ENCODE measurements at places on chromosomes 5 and 9. TPM values are rescaled to one million over a fixed set of nuclear protein-coding genes. Genes with fewer than 3 reads are reported as not detected.

DNA sequence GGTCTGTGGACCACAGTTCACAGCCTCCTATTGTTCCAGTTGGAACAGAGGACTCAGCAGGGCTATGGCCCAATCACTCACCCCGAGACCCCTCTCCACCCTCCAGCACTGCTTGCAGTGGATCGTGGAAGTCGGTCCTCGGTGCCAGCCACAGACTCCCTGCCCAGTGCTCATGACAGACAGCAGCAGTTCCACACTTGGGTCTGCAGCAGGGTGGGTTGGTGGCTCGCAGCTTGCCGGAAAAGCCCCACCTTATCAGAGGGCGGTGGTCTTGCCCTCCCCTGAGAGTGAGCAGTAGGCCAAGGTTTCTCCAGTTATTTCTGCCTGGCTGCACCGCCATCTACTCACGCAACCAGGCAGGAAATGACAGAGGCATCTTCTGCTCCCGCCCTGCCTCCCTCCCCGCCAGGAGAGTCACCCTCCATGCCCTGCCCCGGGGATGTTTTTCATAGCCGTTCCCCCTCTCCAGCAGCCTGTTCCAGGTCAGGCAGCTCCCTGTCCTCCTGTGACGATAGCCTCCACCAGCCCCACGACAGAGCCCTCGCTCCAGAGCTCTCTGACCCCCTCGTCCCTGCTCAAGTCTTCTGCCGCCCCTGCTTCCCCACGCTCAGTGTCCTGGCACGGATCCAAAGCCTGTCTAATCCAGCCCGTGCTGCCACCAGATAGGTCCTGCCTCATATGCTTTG, 34.5 kb downstream of the UNC5A start:
- no peak overlapping the region for H3K27ac ChIP-seq
- H3K4me1 ChIP-seq: no peaks in the 10 kb centered on the region
- no peak overlapping the region for H3K4me3 ChIP-seq
- H3K27me3 ChIP-seq: peaks cover 35% of the 10 kb centered on the region
- no peaks in the 10 kb centered on the region for H3K36me3 ChIP-seq
- no peak for DNase-seq

Gene CCL28
- 5.2 TPM for polyA plus RNA-seq

DNA sequence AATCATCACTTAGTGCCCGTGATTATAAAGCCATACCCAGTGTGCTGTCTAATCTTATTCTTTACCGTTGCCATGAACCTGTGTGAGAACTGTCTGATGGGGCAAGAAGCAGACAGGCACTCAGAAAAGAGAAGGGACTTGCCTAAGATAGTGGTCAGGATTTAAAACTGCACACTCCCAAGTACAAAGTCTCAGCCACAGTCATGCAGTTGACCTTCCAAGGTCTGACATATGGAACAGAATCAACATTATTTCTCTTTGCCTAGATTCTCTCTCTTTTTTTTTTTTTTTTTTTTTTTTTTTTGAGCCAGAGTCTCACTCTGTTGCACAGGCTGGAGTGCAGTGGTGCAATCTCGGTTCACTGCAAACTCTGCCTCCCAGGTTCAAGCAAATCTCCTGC, 1.9 kb upstream of the PPP2CA start:
- H3K36me3 ChIP-seq: no peaks in the 10 kb centered on the region
- H3K27ac ChIP-seq: peak overlapping the region; percentile 99
- H3K4me3 ChIP-seq: no peak overlapping the region
- peaks cover 13% of the 10 kb centered on the region for H3K4me1 ChIP-seq
- peak; percentile 77 for DNase-seq

DNA sequence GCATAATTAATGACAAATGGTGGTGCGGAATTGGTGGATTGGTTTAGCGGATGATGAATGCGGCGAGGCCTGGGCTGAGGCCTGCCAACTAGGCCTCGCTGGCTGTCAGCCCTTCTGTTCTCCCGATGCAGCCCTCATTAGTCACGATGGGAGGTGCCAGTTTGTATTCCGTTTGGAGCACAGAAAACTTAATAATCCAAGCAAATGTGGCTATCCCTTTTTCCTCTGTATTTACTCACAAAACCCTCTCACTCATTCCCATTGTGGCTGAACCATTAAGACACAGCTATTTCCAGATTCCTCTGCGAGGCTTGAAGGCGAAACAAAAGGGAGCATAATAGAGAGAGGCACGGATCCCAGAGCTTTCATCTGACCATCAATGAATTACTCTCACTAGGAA, 114.3 kb downstream of the MVB12B start:
- no peak overlapping the region for H3K4me3 ChIP-seq
- H3K4me1 ChIP-seq: no peaks in the 10 kb centered on the region
- H3K36me3 ChIP-seq: peaks cover 4% of the 10 kb centered on the region
- no peak overlapping the region for H3K27ac ChIP-seq

Gene LRRC19
- 83.7 TPM for polyA plus RNA-seq

Gene TEX48
- not detected for polyA plus RNA-seq

GRCh38 chr9:94289691-94290090, 30.6 kb downstream of the ZNF169 start:
- H3K4me1 ChIP-seq: no peaks in the 10 kb centered on the region
- H3K27me3 ChIP-seq: no peaks in the 10 kb centered on the region
- no peak overlapping the region for H3K4me3 ChIP-seq
- DNase-seq: no peak
- H3K36me3 ChIP-seq: peaks cover 8% of the 10 kb centered on the region
- no peak overlapping the region for H3K27ac ChIP-seq

Gene FBP2
- polyA plus RNA-seq: 0.25 TPM

Gene DAB2IP
- 33.0 TPM for polyA plus RNA-seq

GRCh38 chr5:10351919-10352318, 1.6 kb upstream of the MARCHF6 start:
- peak overlapping the region; percentile 86 for H3K27ac ChIP-seq
- H3K4me3 ChIP-seq: no peak overlapping the region
- no peaks in the 10 kb centered on the region for H3K36me3 ChIP-seq
- no peaks in the 10 kb centered on the region for H3K27me3 ChIP-seq
- H3K4me1 ChIP-seq: peaks cover 8% of the 10 kb centered on the region

- no peaks in the 10 kb centered on the region for H3K27me3 ChIP-seq
- H3K36me3 ChIP-seq: peaks cover 79% of the 10 kb centered on the region
- no peak overlapping the region for H3K4me3 ChIP-seq
- no peak for DNase-seq
Observed at GRCh38 chr5:1091632-1092031, 20.2 kb downstream of the SLC12A7 start.

DNA sequence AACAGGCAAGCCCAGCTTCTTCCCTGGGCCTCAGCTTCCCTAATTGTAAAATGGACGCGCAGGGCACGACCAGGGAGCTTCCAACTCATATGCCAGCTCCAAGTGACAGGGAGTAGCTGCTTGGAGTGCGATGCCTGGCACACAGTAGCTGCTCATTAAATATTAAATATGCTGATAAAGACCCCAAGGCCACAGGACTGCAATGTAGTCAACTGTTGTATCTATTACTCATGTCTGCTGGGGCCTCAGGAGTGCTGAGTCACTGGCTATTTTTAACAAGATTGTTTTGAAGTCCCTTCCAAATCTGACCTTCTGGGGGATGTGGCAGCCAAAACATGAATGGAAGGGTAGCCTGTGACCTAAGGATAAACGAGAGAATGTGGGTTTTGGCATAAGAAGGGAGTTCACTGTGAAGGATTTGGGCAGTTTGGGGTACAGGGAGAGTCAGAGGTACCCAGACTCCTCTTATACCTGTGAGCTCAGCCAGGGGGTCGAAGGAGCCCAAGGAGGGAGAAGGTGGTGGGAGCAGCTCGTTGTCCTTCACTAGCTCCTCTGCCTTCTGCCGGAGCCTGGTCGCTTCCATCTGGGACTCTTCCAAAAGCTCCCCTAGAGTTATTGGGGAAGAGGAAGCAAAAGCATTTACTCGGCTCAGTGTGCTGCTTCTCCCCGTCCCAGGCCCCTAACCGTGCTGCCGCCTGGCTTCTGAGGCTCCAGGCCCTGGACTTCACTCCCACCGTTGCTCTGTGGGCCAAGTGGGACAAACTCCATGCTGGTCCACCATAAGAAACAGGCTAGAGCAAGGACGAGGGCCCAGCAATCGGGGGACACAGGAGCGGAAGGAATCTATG, 17.5 kb downstream of the TNIP1 start:
- no peak for DNase-seq
- H3K27me3 ChIP-seq: no peaks in the 10 kb centered on the region
- no peak overlapping the region for H3K27ac ChIP-seq
- H3K4me1 ChIP-seq: peaks cover 10% of the 10 kb centered on the region

DNA sequence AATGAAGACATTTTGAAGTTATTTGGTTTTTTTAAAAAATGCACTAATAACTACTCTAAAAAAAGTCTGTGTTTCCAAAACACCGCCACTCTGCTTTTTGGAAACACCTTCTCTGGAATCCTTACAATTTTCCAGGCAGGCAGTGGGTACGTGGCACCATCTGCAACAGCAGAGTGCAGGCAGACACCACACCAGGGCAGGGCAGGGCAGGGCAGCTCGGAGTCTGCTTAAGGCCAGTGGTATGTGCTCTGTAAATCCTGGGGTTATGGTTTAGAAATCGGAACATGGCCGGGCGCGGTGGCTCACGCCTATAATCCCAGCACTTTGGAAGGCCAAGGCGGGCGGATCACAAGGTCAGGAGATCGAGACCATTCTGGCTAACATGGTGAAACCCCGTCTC, 97.6 kb downstream of the TLE1 start:
- H3K27me3 ChIP-seq: no peaks in the 10 kb centered on the region
- H3K4me3 ChIP-seq: no peak overlapping the region
- no peak for DNase-seq
- H3K36me3 ChIP-seq: peaks cover 38% of the 10 kb centered on the region
- peaks cover 26% of the 10 kb centered on the region for H3K4me1 ChIP-seq
- no peak overlapping the region for H3K27ac ChIP-seq

GRCh38 chr9:106896695-106897094, 33.7 kb downstream of the ZNF462 start:
- H3K4me3 ChIP-seq: no peak overlapping the region
- no peak for DNase-seq
- H3K4me1 ChIP-seq: no peaks in the 10 kb centered on the region
- peaks cover 3% of the 10 kb centered on the region for H3K36me3 ChIP-seq
- H3K27me3 ChIP-seq: no peaks in the 10 kb centered on the region
- H3K27ac ChIP-seq: no peak overlapping the region

GRCh38 chr5:14928661-14929060, 57.1 kb upstream of the ANKH start:
- H3K27me3 ChIP-seq: no peaks in the 10 kb centered on the region
- H3K4me3 ChIP-seq: no peak overlapping the region

- H3K4me3 ChIP-seq: no peak overlapping the region
- H3K27me3 ChIP-seq: no peaks in the 10 kb centered on the region
- no peaks in the 10 kb centered on the region for H3K36me3 ChIP-seq
- H3K27ac ChIP-seq: peak overlapping the region; percentile 30
Observed at GRCh38 chr5:57693488-57694305, 211.1 kb upstream of the ACTBL2 start.

- no peak overlapping the region for H3K4me3 ChIP-seq
- no peaks in the 10 kb centered on the region for H3K4me1 ChIP-seq
- no peaks in the 10 kb centered on the region for H3K27me3 ChIP-seq
- DNase-seq: no peak
- no peak overlapping the region for H3K27ac ChIP-seq
- no peaks in the 10 kb centered on the region for H3K36me3 ChIP-seq
Observed at GRCh38 chr5:54758038-54758437, 227.4 kb downstream of the ESM1 start.

Gene FYB1
- polyA plus RNA-seq: 6.8 TPM

GRCh38 chr9:35811381-35812024, 559 bp downstream of the SPAG8 start:
- no peak for DNase-seq
- peak overlapping the region; percentile 26 for H3K4me3 ChIP-seq

DNA sequence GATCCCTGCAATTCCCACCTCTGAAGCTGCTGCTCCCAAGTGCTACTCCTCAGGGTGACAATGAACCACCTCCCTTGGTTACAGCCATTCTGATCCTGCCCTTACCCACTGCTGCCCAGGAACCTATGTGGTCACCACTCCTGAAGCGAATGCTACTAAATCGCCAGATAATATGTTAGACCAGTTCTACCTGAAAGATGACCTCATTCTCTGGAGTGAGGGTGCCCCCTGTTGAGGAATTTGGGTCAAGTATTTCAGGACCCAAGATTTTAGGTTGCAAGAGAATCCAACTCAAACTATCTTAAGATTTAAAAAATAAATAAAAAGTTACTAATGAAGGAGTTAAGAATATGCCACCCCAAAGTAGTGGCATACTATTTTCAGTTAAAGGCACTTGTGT, 5.8 kb upstream of the SNAPC3 start:
- no peak overlapping the region for H3K27ac ChIP-seq
- peaks cover under 1% of the 10 kb centered on the region for H3K4me1 ChIP-seq
- peak; percentile 31 for DNase-seq
- no peak overlapping the region for H3K4me3 ChIP-seq

- H3K27me3 ChIP-seq: no peaks in the 10 kb centered on the region
- no peak for DNase-seq
- no peak overlapping the region for H3K27ac ChIP-seq
- H3K4me3 ChIP-seq: no peak overlapping the region
- peaks cover 2% of the 10 kb centered on the region for H3K4me1 ChIP-seq
Observed at GRCh38 chr9:124410321-124410913, 4.8 kb downstream of the PSMB7 start.

DNA sequence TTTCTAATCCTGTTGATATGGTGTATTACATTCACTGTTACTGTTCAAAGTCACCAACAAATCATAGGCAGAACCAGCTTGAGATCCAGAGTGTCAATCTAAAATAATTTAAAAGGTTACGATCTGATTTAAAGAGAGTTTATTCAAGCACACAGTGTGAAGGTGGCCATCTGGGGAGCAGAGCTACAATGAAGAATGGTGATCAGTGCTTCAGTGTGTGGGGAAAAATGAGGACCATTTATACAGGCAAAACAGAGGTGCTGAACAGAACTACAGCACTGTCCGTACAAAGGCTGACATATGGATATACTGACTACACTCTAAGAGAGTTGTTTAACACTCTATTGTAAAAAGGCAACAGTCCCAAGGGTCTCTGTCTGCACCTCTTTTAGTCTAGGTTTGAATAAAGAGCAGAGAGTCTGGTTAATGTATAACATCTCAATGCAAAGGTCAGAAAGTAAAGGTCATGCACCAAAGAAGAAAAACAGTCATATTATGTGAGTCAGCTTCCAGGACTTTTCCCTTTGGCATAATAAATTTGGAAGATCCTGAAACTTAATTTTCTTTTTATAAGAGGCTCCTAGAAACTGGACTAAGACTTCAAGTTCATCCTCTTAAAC, 29.7 kb upstream of the TDRD7 start:
- peak; percentile 70 for DNase-seq
- H3K36me3 ChIP-seq: peaks cover 3% of the 10 kb centered on the region
- H3K4me1 ChIP-seq: peaks cover 49% of the 10 kb centered on the region
- no peak overlapping the region for H3K4me3 ChIP-seq
- no peaks in the 10 kb centered on the region for H3K27me3 ChIP-seq
